GM23338 (cell line): ENCODE measurements at places on chromosomes 6 and 20. TPM values are rescaled to one million over a fixed set of nuclear protein-coding genes. Genes with fewer than 3 reads are reported as not detected.

ENTPD6 gene
- polyA plus RNA-seq = 19.0 and 19.3 TPM in 2 replicates

TRDN gene
- 104 and 137 TPM in 2 replicates for polyA plus RNA-seq

CMTR1 gene
- polyA plus RNA-seq = 7.3 and 9.9 TPM in 2 replicates

ZNF311 gene
- polyA plus RNA-seq = 1.5 TPM in 2 replicates

ATRN gene
- 2.0 and 2.2 TPM in 2 replicates for polyA plus RNA-seq

GRCh38 chr6:157293780-157294179 lies 29.5 kb downstream of the TMEM242 start:
- DNase-seq = no peak

DNA sequence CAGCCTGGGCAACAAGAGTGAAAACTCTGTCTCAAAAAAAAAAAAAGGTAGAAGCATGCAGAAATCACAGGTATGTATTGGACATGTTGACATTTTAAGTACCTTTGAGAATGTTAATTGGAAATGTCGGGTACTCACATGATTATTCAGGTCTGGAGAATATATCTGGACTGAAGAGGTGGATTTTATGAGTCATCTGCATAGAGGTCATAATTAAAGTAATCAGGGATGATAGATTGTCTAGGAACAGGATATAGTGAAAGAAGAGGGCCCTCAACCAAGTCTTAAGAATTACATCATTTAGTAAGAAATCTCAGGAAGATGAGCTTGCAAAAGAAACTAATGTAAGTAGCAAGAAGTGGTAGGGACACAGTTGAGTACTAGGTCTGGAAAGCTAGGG lies 212.5 kb downstream of the UTRN start:
- no peak for DNase-seq

DNA sequence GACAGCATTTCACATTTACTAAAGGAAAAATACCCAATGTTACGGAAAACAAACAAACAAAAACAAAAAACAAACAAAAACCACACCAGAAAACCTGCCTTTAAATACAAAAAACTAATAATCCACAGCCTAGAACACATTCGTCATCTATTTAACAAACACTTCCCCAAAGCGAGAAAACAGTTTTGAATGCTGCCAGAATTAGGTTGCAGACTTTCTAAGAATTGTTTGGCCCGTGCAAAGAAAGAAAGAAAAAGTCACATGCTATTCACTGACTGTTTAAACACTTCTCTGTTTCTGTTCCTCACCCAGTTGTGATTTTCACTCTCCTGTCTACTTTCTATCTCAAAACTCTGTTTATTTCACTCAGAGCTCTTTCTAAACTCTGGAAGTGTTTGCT lies 52.5 kb downstream of the BCAS1 start:
- DNase-seq = no peak

GRCh38 chr20:38345643-38346042 lies 639 bp upstream of the LBP start:
- no peak for DNase-seq

DNA sequence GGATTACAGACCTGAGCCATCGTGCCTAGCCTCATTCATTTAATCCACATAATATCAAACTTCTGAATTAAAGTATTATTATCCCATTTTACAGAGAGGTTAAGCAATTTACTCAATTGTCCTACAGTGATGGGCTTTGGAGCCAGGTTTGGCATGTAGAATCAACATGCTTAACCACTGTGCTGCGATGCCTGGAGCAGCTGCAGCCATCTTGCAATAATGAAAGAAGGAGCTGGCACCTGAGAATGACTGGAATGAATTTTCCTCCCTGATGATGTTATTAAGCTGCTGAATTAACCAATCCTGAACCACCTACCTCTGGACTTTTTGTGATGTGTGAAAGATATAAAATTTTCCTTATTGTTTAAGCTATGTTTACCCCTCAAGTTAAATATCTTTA lies 13.1 kb upstream of the CCND3 start:
- DNase-seq = no peak

DNA sequence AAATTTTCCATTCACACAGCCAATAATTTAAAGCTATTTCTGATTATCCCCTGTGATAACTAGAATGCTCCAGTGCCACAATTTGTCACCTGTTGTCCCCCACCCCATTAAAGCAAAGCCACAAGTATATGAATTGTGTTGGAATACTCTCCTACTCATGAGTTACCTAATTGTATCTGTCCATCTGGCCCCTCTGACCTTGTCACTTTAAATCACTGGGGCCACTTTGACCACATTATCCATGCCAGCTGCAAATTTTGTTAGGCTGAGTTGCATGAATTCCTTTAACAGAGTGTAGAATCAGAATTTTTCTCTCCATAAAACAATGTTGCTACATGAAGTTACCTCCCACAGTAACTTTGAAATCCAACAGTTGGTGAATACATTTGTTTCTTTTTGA lies 204.6 kb downstream of the MEI4 start:
- DNase-seq = no peak
